T-helper 2 cell (primary cell): ENCODE measurements at places on chromosomes 11 and 22.
A peak's percentile ranks its signal among the peaks of the same experiment; 100 is the strongest.

GRCh38 chr11:28793282-28793738 lies 685.1 kb downstream of the METTL15 start:
- no peak for DNase-seq

- DNase-seq = no peak
Measured at GRCh38 chr22:25658633-25659032, 83.4 kb upstream of the MYO18B start.

DNA sequence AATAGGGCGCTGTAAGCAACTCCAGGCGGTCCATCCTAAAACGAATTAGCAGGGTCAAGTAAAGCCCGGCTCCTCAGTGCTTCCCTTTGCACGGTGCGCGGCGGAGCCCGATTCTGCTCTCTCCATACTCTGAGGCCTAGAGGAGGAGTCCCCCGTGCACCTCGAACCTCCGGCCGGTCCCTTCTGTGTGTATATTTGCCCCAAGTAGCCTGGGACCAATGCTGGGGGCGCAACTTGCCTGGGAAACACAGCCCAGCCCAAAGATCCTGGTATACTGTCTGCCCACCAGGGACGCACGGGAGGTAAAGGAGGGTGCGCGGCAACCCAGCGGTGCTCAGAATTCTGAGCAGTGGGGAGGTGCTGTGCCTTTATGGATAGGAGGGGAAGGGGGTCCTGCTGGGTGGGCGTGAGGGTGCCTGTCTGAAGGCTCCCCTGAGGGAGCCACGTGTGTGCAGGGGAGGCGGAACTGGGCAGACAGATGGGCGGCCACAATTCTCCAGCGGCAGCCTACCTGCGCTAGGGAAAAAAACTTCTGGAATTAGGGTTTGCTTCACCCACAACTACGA lies 4.8 kb upstream of the TBX1 start:
- no peak for DNase-seq

GRCh38 chr11:83948200-83948599 lies 662.0 kb upstream of the CCDC90B start:
- no peak for DNase-seq

DNA sequence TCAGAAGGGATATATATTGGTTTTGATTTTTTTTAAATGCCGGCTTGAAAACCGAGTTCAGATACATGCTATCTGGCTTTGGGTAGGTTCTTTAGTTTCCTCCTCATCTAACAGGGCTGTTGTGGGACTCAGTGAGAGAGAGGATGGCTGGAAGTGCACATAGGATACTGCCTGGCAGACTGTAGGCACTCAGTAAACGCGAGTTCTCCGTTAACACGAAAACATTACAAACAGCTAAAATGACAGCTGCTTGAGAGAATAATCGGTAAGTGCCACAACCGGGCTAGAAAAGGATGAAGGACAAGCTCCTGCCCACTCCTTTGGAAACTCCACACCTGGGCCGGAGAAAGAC lies 369 bp downstream of the XRRA1 start:
- no peak for DNase-seq

GRCh38 chr11:122709039-122709760 lies 53.7 kb downstream of the UBASH3B start:
- no peak for DNase-seq

GRCh38 chr11:128462922-128463321 lies 124.4 kb downstream of the ETS1 start:
- no peak for DNase-seq

DNA sequence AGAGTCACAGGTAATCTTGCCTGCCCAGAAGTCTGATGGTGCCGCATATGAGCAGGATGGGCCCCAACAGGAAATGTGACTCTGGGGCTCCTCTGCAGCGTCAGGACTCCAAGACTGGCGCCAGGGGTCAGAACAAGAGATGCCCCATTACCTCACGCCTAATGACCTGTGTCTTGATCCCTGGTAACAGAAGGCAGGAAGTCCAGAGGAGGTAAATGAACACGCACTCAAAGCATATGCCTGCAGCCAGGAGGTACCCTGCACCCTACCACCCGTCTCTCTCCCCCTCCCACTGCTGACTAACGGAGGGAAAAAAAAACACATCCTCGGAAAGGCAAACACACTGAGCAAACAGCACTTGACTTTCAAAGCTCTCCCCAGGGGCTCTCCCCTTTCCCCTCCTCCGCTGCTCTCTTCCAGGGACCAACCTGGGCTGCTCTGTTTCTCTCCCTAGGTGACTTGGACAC lies 37.3 kb downstream of the ABCC8 start:
- DNase-seq = peak; percentile 7

- DNase-seq = no peak
Measured at GRCh38 chr11:120775986-120776951, 247.6 kb upstream of the TBCEL start.
